ENCODE measurements at places on chromosomes 6 and 20.
A peak's percentile ranks its signal among the peaks of the same experiment; 100 is the strongest.

- DNase-seq = no peak
Measured at GRCh38 chr6:26351544-26351953, 13.4 kb upstream of the BTN3A2 start.

DNA sequence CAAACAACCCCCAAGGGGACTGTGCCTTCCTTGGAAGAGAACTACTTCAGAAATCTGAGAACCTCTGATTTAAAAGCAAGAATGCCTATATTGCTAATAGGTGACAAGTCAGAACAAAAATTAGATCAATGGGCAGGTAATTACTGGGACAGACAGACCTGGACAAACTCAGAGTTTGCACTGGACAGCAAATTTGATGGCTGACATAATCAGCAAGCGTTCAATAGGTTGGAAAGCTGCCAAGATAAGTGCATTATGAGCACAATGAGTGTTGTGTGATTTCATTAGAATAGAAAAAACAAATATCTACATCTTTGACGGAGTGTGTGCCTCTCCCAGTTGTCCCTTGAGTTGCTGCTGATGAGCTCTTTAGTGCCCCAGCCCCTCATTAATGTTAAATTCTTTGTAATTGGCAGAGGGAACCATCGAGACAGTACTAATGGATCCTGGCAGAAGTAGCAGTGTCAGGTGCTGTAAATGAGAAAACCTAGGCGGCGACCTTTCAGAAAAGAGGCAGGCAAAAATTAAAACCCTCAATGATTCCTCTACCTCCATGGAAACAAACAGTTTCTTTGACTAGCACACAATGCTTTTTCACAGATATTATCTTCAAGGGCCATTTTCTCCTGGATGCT lies 116.5 kb upstream of the COL21A1 start:
- no peak for DNase-seq

DNA sequence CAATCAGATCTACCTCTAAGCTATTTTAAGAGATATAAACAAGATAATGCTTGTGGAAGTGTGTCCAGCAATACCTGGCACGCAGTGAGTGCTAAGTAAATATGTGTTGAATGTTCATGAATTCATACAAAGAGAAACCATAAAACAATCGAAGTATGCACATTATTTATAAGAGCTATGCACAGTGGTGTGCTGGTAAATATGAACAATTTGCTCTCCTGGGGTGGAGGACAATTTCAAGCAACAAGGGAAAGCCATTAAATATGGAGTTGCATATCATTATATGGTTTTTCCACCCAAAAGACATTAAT lies 526.6 kb upstream of the MARCKS start:
- DNase-seq = no peak

- no peak for DNase-seq
Measured at GRCh38 chr20:32562495-32562911, 22.6 kb downstream of the NOL4L start.

DNA sequence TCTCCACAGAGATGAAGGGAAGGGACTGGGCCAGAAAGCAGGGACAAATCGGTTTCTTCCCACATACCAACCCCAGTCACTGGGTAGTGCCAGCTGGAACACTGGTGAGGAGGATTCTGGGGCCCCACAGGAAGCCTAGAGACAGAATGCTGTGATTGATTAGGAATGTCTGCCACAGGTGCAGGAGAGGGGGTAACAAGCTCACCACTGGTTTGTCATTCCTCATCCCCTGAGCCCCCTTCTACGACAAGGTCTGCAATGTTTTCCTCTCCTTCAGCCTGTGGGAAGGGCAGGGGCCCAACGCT lies 89.8 kb downstream of the PREX1 start:
- DNase-seq = no peak

DNA sequence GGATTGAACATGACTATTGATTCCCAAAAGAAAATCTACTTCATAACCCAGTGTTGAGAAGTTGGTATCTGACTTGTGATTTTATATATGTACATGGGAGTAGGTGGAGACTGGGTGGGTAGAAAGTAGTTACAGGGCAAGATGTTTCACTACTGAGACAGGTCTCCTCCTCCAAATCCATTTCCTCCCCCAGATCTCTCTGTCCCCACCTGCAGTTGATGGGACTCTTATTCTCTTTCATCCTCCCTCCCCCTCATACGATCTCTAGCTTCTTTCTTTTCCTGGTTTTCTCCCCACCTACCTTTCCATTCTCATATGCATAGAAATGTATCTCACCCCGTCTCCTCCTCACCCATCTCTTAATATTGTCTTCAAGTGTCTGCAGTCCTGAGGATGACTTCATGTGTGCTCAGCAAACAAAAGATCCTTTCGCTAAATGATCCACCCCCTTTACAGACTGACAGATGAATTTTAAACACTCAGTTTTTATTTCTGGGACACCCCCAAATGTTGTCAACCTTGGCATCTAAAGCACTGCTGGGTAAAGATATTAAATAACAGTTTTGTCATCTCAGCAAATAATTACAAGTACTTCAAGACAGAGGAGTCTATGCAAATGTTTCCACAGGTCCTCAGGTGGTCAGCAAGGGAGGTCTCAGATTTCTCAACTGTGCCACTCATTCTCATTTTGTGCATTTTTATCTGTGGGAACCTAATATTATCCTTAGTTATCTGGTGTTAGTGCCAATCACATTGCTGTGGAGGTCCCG lies 18.7 kb upstream of the HECA start:
- DNase-seq = no peak

- DNase-seq = no peak
Measured at GRCh38 chr20:14313341-14314020, 23.9 kb downstream of the FLRT3 start.

DNA sequence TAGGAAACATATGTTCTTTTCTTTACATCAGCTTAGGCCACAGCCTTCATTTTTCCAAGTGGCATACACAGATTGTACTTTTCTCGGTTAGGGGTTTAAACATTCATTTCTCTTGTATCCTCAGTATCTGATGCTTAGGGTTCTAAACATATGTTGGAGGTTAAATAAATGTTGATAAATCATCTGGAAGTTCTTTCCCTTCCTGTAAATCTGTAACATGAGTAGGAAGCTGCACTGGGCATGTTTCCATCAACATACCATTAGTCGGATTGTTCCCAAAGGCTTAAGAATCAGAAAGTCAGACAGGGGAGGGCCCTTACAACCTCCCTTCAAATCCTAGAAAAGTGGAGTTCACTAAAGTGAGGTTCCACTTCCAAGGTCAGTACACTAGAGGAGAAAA lies 54.8 kb upstream of the BCLAF1 start:
- DNase-seq = peak; percentile 18

- no peak for DNase-seq
Measured at GRCh38 chr6:168938546-168938945, 315.1 kb downstream of the THBS2 start.

DNA sequence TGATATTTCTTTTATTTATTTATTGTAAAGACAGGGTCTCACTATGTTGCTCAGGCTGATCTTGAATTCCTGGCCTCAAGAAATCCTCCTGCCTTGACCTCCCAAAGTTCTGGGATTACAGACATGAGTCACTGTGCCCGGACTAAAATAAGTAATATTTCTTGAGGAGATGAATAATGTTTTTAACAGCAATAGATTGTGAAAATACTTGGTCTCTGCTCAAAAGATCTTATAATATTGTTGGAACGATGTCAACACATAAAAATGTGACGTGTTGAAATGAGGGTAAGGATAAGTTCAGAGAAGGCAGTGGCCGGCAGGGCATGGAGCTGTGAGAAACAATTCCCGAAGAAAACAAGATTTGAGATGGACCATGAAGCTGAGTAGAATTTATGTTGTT lies 178.7 kb downstream of the GJA1 start:
- no peak for DNase-seq

DNA sequence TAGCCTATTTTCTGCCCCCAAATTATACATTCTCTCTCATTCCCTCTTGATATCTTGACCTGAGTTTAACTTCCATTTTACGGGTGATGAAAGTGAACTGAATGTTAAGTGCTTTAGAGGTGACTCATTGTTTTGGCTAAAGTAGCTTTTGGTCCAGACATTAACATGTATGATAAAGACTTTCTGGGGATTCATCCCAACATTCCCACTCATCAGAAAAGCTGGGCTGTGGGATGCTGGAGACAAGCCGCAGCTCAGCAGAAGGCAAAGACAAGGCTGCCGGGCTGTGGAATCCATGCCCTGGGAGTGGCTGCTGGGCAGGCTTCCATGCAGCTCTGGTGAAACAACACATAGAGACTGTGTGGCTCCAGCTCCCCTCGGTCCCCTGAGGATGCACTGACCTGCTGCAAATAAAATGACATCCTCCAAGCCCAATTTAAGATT lies 89.9 kb upstream of the SYNDIG1 start:
- no peak for DNase-seq

DNA sequence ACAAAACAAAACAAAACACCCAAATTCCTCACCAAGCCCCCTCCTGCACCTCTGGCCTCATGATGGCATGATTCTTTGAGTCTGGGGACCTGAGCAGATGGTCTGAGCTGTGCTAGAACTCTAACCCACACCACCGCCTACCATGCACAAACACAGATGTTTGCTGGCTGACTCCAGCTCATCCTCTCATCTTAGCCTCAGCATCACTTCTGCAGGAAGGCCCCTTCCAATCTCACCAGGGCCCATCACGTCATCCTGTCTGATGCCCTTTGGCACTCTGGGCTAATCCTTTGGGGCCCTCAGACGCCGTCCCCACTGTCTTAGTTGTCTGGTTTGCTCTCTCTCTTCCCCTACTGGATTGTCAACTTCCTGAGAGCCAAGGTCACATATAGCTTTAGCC lies 85.8 kb downstream of the PHACTR3 start:
- no peak for DNase-seq

DNA sequence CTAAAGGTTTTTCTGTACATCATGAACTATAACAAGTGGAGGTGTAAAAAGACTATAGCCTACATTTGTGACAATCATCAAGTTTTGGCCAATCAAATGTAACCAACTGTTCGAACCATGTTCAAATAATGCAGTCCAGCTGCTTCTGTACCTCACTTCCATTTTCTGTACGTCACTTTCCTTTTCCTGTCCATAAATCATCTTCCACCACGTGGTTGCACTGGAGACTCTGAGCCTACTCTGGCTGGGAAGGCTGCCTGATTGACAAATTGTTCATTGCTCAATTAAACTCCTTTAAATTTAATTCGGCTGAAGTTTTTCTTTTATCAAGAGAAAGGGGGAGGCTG lies 270.4 kb upstream of the JARID2 start:
- DNase-seq = no peak

DNA sequence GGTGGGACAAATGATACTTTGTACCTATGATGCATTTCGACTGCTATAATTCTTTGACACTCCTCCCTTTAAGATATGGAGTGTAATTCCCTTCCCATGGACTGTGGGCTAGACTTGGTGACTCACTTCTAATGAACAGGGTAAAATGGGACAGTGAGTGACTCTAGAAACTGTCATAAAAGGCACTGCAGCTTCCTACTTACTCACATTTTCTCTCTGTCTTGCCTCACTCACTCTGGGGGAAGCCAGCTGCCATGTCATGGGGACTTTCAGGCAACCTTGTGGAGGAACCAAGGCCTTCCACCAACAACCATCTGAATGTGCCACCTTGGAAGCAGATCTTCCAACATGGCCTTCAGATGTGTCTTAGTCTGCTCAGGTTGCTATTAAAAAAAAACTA lies 12.9 kb upstream of the GFOD1 start:
- DNase-seq = no peak

GRCh38 chr20:17226410-17227218 lies at the start of gene PCSK2:
Gene PCSK2, plus strand, starts transcription at chr20:17227040. Its CDS starts 266 bp downstream, at chr20:17227306.
- peak; percentile 66 for DNase-seq

- no peak for DNase-seq
Measured at GRCh38 chr6:160238761-160239751, 19.6 kb downstream of the SLC22A2 start.

- no peak for DNase-seq
Measured at GRCh38 chr6:111589366-111589765, 16.3 kb downstream of the TRAF3IP2 start.

Data from urinary bladder (tissue), 4 donors.